ENCODE measurements at places on chromosomes 6 and 20.

DNA sequence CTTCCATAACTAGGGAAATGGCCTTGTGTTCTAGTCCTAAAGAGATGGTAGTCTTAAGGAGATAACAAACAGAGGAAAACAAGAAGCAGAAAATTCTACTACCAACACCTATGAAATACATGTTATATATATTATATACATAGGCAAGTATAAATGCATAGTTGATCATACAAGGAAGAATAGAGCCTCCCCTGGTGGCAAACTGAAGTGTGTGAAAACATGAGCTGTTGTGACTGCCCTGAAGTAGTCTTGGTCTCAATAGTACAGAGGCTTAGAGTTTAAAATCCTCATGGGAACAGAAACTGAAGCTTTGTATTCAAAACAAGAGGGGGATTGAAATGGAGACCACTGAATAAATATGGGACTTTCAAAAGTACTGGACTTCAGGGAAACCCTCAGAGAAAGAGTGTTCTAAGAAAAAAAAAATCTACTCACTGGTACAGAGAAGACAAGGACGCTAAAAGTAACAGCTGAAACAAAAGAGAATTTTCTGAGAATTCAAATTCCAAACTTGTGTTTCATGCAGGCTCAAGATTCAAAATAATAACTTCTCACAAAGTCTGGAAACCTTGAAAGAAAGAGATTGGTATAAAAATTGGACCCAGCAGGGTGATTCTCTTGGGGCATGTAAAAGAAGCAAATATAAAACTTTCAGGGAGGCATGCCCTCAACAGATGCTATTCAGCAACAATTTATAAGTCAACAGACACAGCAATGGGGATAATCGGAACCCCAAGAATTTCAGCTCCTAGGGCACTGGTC, 59.7 kb upstream of the SAMD3 start:
- peak; percentile 9 for DNase-seq

DNA sequence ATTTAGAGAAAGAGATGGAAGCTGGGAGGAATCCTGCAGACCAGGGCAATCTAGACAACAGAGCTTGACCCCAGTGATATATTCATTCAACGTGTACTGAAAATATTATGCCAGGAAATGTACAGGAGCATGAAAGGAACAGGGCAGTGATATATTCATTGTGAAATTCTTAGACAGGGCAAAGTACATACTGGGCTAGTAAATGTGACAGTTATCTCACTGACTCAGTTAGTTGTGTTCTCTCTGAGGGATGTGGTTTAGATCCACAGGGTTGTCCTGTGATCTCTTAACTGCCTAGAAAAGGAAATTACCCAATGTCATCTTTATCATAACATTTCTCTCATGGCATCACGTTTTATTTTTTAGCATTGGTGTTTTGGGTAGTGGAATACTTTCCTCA, 891.3 kb downstream of the EYS start:
- no peak for DNase-seq

DNA sequence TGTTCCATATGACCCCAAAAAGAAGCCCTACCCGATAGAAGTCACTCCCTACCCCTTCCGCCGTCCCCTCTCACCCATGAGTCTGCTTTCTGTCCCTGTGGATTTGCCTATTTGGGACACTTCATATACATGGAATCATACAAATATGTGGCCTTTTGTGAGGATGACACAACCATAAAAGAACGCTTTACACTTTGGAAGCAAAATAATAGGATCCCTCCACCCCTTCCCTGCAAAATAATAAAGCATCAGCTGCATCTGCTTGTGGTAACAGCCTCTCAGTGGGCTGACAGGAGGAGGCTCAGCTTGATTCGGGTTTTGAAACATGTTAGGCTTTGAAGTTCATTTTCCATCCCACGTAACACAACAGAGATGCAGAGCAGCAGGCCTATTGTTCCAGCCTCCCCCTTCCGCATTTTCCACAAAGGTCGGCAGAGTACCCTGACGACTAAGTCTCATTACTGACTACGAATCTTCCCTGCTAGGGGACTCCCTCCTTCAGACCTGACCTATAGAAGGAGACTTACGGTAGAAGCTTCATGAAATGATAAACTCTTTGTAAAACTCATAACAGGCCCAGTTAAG, 99.1 kb downstream of the ALDH8A1 start:
- no peak for DNase-seq

- DNase-seq: no peak
These were observed 1.9 kb upstream of the DEF6 start for GRCh38 chr6:35295521-35296315.

DNA sequence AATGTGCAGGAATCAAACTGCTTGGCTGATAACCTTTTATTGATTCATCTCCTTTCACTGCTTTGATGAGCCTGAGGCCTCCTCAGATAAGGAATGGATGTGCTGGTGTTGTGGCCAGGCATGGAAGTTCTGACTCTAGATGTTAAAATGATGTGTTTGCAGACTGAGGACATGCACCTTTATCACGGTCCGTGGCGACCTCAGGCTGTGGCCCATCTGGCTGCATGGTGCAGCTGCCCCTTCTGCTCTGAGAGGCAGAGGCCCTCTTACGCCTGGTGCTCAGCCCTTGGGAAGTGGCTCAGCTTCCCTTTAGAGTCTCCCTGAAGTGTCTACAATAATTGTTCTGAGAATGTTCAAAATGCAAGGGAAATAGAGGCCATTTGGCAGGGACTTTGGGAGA, 26.2 kb downstream of the CDH4 start:
- no peak for DNase-seq

All from HEK293T (cell line).